NCI-H2081 (cell line): ENCODE measurements at places on chromosomes 4 and X.

DNA sequence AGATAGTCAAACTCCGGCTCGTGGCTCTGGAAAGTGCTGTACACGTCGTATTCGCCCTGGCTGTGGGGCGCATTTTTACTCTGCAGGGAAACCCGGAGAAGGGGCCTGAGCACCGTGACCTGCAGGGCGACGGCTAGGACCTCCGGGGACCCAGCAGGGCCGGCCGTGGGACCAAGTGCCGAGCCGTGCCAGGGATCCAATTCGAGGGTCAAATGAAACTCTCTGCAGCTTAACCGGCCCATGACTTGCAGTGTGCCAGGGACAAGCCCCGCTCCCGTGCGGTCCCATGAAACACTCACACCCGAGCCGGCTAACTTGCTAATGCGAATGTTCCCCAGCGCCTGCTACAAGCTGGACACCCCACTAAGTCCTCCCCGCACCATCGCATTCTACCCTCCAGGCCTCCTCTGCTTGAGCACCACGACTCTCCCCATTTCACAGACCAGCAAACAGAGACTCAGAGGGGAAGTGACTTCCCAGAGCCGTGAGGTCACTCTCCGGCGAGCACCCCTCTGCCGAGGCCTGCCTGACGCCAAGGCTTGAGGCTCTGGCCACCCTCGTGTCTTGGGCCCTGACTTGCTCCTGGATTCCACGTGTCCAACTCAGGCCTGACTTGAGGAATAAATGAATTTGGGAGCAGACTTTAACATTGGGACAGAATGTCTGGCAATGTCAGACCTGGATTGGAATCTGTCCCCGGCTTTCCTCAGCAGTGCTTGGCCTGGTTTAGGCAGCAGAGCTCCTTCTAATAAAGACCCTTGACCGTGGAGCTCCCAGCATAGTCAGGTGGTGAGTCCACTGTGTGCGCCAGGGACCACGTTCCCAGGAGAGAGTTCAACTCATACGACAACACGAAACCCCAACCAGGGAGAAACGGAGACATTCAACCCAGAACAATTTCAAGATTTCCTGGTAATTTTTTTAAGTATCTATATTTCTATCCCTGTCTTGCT is 93.6 kb downstream of the PPP2R2C start:
- no peak for DNase-seq

GRCh38 chr4:18593297-18594002 is 571.9 kb upstream of the LCORL start:
- peak; percentile 85 for DNase-seq

GRCh38 chr4:87805971-87806370 is 6.6 kb downstream of the IBSP start:
- no peak for DNase-seq

- no peak for DNase-seq
Observed at GRCh38 chr4:109989044-109989443, 76.4 kb downstream of the EGF start.

DNA sequence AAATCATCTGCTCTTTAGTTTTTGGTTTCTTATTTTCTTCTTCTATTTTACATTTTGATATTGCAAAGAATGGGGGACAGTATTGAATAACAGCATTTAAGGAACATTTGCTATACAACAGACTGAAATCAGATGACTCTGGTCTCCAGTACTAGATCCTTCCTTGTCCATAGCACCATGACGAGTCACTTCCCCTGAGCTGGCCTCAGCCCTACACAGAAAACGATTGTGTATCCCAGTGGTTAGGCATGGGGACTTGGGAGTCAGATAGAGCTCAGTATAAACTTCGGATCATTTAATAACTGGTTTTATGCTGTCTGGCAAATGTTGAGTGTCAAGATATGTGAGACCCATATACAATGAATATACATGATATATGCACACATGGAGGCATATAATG is 44.7 kb upstream of the BEX4 start:
- no peak for DNase-seq

DNA sequence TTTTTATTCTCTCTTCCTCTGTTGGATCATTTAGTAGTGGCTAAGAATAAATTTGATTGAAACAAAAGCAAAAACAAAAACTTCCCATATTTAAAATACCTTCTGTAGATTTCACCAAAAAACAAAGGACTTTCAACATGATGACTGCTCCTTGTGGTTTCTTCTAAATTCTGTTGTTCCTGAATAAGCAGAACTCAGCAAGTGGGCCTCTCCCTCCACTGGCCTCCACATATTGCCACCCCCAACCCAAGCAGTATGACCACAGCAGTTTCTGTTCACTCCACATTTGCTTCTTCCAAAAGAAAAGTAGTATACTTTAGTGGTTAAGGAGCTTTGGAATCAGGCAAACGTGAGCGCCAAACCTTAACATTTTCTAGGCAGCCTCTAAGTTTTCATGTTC is 114.7 kb downstream of the COX18 start:
- DNase-seq = no peak

DNA sequence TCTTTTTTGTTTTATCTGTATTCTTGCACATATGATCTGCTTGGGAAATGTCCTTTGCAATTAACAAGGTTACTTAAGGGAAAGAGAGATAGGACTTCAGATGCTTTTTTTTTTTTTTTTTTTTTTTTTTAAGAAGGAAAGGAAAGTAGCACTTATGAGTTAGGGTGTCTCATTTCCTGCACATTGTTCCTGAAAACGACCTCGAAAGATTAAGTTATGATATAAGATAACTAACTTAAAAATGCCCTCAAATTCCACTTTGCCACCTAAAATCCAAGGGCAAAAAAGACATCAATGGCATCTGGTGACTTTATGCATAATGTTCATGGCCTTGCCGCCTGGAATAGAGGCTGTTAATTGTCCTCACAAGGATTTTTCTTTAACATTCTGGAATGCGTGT is 44.9 kb downstream of the PCDH7 start:
- DNase-seq = no peak

GRCh38 chr4:120636120-120636630 is 286.4 kb downstream of the PRDM5 start:
- DNase-seq = no peak

DNA sequence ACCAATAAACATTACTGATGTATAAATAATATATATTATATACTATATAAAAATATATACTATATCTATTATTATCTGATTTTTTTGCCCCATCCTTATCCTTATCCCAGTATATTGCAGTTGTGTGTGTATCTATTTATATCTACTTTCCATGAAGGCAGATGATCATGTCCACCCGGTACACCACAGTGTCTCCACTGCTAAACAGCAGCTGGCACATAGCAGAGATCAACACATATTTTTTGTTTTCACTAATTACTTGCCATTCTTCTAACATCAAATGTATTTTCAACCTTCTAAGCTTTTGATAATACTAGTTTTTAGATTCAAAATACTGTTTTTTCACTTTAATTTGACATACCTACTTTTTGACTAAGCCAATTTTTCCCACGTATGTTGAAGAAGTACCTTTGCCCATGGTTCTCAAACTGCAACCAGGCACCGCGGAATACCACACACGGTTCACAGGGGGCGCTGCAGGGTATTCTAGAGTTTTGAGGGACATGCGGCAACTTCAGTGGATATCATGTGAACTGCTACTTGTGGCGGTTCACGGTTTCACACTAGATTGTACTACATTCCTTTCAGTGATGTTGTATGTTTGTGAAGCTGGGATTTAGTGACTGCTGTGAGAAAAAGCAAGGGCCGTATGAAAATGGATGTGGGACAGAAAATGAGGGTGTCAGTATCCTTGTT is 182.5 kb upstream of the NPY2R start:
- no peak for DNase-seq

DNA sequence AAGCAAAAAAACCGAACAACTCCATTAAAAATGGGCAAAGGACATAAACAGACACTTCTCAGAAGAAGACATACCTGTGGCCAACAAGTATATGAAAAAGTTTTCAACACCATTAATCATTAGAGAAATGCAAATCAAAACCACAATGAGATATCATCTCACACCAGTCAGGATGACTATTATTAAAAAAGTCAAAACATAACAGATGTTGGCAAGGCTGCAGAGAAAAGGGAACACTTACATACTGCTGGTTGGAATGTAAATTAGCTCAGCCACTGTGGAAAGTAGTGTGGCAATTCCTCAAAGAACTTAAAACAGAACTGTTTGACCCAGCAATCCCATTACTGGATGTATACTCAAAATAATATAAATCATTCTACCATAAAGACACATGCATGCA is 436.3 kb downstream of the KLHL13 start:
- no peak for DNase-seq

- no peak for DNase-seq
Observed at GRCh38 chrX:103556963-103557612, 28.2 kb upstream of the TCEAL4 start.

- no peak for DNase-seq
Observed at GRCh38 chr4:159526172-159526571, 423.3 kb downstream of the RAPGEF2 start.

DNA sequence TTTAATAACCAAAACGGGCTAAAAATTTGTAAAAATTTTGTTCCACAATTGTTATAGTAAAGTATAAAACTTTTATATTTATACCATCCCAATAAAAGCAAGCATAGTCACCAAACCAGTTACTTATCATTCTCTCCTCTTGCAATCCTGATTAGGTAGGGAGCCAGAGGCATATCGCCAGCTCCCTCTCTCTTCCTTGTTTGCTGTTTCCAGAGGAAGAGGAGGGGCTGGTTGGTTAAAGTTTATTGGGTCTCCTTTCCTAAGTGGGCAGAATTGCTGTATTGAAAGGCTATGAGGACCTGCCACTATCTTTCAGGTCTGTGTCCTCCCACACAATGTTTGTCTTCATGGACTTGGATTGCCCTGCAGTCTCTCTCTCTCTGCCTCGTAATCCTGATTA is 29.6 kb upstream of the BBS12 start:
- no peak for DNase-seq

DNA sequence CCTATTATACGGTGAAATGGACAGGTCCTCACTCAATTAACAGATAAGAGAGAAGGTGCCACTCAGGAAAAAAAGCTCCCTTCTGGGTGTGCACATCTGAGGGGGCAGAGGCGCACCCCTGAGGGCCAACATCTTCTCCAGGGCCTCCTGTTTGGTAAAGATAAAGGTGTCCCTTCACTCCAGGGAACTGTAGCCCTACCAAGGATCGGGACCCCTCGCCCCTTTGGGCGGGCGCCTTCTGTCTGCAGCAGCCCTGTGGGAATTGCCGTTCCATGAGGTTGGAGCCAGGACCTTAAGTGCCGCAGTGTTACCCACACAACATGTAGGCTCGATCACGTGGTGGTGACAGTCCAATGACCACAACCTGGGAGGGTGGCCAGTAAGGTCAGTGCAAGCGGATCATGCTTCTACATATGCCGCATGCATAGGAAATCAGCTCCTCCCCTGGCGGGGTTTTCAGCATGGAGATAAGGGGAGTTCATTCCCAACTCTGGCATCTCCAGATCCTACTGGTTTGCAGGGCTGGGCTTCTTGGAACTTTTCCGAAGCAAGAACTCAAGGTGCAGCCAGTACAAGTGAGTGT is 253.3 kb downstream of the EVC2 start:
- no peak for DNase-seq

- DNase-seq = no peak
Observed at GRCh38 chr4:150751648-150752047, 169.7 kb downstream of the MAB21L2 start.

GRCh38 chr4:66404141-66404540 is 733.9 kb upstream of the EPHA5 start:
- no peak for DNase-seq

DNA sequence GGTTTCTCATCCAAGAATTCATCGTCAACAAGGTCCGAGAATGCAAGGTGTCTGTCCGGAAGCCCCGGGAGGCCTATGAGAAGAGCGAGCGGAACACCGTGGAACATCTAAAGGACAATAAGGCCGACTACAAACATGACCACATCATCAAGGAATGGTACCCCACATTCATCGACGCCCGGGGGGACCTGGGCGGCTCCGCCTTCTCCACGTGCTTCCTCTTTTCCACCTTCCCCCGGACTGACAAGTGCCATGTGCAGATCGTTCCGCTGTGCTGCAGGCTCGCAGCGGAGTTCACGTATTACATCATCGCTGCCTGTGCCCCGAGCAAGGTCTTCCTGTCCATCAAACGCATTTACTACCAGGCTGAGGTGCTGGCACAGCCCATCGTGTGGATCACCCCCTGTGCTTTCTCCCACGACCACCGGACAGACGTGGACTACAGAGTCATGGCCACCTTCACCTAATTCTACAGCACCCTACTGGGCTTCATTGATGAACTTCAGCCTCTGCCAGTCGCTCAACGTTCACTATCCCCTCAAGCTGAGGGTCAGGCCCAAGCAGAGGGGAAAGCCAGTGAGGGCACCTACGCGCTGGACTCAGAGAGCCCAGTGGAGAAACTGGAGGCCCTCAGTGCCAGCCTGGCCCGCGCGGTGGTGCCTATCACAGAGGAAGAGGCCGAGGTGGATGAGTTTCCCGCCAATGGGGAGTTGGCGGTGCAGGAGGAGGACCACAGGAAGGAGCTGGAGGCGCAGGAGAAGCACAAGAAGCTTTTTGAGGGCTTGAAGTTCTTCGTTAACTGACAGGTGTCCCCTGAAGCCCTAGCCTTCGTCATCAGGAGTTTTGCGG is 125.9 kb upstream of the PABPC4L start:
- DNase-seq = no peak

DNA sequence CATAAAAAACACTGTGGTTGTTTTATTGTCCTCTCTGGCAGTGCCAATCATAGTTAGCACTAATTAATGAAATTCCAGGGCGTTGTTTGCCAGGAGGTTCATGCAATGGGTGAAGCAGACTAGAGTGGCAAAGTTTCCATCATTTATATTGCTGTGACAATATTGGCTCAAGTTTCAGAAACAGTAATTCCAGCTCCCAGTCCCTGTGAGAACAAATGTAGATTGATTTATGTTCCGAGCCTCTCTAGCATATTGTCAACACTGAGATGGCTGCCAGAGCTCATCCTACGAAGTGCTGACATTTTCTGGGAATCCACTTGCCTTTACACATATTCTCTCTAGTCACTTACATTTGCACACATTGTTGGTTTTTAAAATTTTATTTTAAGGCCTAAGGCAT is 440.0 kb upstream of the IGFBP7 start:
- peak; percentile 84 for DNase-seq

- DNase-seq = peak; percentile 49
Observed at GRCh38 chrX:12496343-12496742, 294.9 kb upstream of the PRPS2 start.

DNA sequence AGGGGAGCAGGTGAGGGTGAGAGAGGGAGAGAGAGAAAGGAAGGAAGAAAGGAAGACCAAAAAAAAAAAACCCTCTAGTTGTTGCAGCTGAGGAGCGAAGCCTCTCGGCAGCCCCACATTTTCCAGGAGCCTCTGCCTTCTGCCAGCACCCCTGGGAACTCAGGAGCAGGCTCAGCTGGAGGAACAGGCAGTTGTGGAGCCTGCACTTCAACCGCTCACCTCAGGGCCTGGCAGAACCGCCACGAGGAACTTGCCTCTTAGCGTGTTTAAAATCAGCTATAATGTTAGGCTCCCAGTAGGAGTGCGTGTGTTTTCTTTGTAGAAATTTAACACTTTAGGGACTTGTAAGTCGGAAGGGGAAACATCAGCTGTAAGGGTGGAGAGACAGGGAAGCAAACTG is 65.7 kb downstream of the SEL1L3 start:
- no peak for DNase-seq

DNA sequence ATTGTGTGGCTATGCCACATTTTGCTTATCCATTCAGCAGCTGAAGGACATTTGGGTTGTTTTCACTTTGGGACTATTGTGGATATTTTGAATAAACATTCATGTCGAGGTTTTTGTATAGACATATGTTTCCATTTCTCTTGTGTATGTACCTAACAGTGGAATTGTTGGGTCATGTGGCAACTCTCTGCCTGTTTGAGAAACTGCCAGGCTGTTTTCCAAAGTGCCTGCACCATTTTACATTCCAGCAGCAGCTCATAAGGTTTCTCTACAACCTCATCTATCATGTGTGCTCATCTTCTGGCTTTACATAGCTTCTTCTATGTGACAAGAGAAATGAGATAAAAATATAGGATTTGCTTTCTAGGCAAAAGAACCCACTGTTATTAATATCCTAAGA is 29.5 kb upstream of the TSPAN5 start:
- no peak for DNase-seq
